ENCODE measurements at places on chromosomes 2 and 18.

GRCh38 chr18:22167471-22168241 lies 1.7 kb upstream of the GATA6 start:
- DNase-seq, result no peak

DNA sequence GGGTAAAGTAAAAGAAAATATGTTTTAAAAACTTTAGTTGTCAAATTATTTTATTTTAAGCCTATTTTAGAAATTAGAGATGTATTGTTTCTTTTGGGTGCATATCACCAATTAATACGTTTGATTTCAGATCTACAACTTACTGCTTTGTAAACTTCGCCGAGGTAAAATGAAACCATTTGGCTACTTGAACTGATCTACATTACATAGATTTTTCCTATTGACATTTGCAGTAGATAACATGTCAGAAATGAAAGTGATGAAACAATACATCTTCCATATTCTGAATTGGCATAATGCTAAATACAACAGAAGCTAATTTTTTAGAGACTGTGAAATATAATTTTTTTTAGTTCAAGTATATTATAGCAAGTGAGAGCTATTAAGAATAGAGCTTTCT lies 39.5 kb downstream of the GLS start:
- DNase-seq, result no peak

GRCh38 chr18:45248240-45248903 lies 366.9 kb upstream of the SLC14A2 start:
- DNase-seq, result no peak

DNA sequence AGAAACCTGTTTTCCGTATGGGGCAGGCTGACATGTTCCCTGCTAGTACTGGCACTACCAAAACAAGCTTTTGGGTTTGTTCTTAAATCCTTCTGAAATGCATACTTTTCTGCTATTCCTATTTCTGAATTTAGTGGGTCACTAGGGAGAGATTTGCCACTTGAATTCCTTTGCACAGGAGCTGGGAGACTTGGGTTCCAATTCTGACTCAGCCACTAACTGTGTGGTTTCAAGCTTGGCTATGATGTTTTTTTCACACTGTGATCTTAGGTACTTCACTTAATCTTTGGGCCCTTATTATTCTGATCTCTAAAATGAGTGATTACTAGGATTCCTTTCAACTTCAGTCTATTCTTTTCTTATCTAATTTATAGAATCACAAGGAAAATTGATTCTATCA lies 105.5 kb downstream of the BCL11A start:
- DNase-seq, result no peak

DNA sequence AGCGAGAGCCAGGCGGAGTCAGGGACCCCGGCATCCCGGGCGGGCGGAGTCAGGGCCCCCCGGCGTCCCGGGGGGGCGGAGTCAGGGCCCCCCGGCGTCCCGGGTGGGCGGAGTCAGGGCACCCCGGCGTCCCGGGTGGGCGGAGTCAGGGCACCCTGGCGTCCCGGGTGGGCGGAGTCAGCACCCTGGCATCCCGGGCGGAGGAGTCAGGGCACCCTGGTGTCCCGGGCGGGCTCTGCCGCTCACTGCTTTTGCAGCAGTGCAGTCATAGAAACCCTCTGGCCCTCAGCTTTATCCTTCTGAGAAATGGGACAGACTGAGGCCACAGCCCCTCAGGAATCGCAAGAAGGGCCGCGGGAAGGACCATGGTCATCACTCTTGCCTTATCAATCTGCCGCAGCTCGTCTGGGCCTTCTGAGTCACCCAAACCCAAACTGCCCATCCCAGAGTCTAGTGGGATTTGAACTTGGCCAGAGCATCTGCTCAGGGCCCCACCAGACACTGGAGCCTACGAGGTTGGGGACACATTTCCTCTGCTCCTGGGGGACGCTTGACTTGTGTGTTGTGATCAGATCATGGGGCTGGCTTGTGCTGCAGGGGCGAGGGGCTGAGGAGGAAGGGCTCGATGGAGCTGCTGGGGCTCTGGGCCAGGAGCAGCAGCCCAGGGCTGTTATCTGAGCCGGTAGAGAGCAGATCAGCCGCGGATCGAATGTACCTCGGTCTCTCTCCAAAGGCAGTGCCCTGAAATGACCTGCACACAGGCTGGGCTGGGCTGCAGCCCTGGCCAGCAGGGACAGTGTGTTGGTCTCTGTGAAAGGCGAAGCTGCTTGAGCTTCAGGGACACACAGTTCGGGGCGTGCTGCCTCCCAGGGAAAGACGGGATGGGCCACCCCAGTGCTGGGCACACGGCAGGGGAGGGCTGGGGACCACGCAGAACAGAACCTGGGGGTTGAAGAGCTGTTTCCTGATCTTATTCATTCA lies 290.1 kb upstream of the HDAC4 start:
- DNase-seq, result no peak

DNA sequence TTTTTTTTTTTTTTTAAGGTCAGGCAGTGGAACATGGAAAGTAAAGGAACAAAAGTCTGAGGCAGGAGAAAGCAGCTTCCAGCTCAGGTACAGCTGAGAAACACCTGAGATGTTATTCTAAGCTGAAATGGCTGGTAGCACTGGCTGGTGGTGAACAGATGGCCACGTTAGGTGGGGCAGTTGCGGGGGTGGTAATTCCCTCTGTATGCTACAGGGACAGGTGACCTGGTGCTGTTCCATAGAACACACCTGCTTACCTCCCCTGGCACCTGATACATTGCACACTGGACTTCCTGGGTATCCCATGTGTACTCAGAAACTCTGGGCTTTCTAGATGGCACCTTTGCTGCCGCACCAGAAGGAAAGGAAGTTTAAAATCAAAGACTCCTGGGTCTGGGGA lies 333.3 kb downstream of the SLC8A1 start:
- DNase-seq, result no peak

GRCh38 chr18:26546875-26547645 lies 1.3 kb downstream of the KCTD1 start:
- no peak for DNase-seq

DNA sequence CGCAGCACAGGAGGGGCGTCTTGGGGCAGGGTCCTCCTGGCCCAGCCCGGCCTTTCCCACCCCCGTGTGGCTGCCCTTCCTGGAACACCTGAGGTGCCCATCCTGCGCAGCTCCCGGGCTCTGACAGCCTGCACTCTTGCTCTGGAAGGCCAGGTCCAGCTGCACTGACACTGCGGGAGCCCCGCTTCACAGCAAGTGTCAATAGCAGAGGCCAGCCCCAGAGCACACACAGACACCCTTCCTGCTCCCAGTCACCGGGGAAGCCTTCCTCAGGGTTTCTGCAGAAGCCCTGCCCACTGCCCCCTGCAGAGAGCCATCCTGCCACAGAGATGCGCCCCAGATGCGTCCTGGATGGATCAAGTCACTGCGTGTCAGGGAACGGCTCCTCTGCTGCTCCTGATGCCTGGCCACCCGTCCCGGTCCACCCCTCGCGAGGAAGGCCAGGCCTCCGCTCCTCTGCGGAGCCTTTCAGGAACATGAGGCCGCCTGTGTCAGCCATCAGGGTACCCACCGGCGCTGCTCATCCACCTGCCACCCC lies 519.2 kb upstream of the MYT1L start:
- DNase-seq, result no peak

GRCh38 chr18:79366177-79367094 lies 29.3 kb upstream of the NFATC1 start:
- DNase-seq, result no peak

GRCh38 chr2:188416367-188416766 lies 124.7 kb downstream of the GULP1 start:
- DNase-seq, result no peak

- DNase-seq, result no peak
These were observed 11.5 kb upstream of the TRIB2 start for GRCh38 chr2:12705230-12705629.

GRCh38 chr18:8952769-8953760 lies 149.4 kb upstream of the NDUFV2 start:
- no peak for DNase-seq

GRCh38 chr2:204331988-204332387 lies 213.3 kb upstream of the PARD3B start:
- no peak for DNase-seq

DNA sequence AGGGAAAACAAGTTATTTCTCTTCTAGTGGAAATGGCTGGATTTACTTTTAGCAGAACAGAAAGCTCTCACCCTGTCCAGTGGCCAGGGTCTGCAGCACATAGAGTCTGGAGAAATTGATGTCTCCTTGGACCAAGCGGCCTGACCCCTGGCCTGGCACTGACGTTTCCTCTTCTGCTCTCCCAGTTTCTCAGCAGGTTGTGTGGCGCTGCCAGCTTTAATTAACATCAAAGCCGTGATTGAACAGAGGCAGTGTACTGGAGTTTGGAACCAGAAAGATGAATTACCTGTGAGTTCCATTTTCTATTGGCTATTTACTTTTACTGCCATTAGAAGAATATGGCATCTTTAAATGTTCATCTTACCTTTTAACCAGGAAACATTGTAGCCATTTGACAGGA lies 20.9 kb downstream of the CD8A start:
- no peak for DNase-seq

DNA sequence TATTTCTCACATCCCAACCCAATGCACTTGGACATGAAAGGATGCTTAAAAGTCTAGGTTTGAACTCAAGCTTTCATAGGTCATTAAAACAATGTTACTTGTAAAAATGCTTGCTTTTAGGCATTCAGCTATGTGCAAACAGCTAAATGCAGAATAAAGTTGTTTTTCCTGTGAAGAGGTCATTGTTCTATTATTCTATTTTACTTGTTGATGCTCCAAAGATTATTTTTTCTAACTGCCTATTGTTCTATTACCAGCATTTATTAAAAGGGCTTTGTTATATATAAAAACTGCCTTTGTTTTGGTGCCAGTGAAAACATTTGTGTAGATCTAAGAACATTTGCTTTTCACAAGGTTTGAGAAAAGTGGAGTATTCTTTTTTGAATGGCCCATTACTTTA lies 49.4 kb downstream of the TMEM178A start:
- DNase-seq, result no peak

DNA sequence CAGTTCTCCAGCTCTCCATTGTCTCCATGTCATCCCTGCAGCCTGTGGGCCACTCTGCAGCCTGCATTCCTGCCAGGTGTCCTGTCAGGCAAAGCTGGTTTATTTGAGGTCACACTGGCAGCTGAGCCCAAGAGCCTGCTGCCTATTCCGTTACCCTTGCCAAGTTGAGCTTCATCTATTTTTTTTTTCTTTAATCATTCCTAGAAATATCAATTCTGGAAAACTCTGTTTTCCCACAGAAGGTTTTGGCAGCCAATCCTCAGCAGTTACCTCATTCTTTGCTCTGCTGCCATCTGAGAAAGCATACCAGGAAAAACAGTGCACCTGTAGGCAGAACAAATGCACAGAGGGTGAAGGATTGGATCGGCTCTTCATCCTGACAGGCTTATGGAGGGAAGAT lies 411.0 kb upstream of the ACVR2A start:
- no peak for DNase-seq

- DNase-seq, result no peak
These were observed 145.9 kb downstream of the GREB1L start for GRCh38 chr18:21387886-21388285.

GRCh38 chr2:240205348-240205747 lies 64.9 kb upstream of the OTOS start:
- DNase-seq, result peak; percentile 75

- DNase-seq, result no peak
These were observed 11.6 kb upstream of the CASP10 start for GRCh38 chr2:201171259-201171814.

DNA sequence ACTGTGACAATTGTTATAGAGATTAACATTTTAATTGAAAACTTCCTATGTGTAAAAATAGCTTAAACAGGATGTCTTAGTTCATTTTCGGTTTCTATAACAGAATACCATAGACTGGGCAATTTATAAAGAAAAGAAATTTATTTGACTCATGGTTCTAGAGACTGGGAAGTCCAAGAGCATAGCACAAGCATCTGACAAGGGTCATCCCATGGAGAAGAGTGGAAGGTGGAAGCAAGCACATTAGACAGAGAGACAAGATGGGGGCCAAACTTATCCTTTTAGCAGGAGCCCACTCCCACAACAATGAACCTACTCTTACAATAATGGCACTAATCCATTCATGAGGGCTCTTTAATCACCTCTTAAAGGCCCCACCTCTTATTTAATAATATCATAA lies 100.3 kb downstream of the FAM161A start:
- no peak for DNase-seq

DNA sequence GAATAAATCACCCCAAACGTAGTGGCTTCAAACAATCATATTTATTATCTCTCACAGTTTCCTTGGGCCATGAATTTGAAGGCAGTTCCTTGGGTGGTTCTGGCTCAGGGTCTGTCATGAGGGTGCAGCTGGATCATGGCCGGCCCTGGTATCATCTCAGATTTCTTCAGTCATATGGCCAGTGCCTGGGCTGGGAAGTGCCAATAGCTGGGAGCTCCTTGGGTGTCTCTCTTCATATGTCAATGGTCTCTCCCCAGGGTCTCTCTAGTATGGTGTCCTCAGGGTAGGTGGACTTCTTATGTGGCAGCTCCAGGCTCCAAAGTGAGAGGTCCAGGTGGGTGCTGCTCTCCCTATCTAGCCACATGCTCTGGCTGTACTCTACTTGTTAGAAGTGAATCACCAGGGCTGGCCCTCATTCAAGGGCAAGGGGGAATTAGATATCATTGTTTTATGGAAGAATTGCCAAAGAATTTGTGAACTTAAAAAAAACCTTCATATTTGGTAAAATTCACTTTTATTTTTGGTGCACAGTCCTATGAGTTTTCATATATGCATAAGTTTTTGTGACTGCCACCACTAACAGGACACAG lies 15.4 kb downstream of the FHOD3 start:
- no peak for DNase-seq

DNA sequence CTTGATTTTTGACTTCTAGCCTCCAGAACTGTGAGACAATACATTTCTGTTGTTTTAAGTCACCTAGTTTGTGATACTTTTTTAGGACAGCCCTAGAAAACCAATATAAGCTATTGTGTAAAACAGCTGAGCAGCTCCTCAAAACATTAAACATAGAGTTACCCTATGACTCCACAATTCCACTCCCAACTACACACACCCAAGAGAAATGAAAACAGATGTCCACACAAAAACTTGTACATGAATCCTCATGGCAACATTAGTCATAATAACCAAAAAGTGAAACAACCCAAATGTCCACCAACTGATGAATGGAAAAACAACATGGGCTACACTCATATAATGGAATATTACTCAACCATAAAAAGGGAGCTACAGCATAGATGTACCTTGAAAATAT lies 32.6 kb downstream of the TNS1 start:
- no peak for DNase-seq

DNA sequence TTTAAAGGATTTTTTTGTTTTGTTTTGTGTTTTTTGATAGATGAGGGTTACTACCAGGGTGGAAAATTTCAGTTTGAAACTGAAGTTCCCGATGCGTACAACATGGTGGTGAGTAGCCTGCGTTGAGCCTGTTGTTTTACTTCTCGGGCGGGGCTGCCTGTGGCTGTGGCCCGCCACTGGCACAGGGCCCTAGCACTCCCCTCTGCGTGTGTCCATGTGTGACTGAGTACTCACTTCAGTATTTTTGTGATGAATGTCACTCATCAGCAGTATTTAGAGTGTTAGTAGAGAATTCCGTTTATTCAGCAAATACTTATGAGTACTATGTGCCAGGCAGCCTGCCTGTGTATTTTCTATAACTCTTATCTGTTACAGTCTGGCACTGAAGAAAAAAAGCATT lies 44.3 kb upstream of the SCLY start:
- DNase-seq, result no peak

- no peak for DNase-seq
These were observed 390.6 kb upstream of the PKDCC start for GRCh38 chr2:41657226-41657625.
